ENCODE measurements at places on chromosomes 1 and 21.

DNA sequence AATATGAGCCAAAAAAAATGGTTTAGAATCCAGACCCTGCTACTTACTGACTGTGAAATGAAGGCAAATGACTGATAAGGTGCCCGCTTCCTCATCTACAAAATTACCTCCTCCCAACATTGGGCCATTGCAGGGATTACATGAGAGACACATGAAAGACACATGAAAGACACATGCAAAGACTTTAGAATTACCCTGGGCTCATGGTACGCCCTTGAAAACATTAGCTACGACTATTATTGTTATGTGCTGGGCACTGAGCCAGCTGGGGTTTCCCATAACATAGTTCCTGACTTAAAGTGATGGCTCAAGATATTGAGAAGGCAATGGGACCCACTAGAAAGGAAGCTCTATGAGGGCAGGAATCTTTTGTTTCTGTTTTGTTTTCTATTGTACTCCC is 43.7 kb upstream of the KANK4 start:
- DNase-seq, result no peak

DNA sequence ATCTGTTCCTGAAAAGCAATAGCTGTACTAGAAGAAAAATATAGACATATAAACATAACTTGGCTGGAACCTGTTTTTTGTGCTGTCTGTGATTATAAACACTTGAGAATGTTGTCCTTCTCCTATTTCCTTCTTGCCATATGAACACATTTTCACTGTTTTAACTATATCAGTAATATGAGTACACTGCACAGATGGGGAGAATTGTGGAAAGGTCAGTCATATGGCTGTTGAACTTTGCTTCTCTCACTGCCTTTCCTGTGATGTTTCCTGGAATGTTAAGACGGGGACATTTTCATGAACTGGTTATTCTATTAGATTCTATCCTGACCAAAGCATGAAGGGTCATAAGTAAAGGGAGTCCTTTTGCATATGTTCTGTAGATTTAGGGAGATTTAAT is 24.9 kb downstream of the HMCN1 start:
- no peak for DNase-seq

GRCh38 chr1:215064327-215064726 is 18.2 kb upstream of the KCNK2 start:
- no peak for DNase-seq

DNA sequence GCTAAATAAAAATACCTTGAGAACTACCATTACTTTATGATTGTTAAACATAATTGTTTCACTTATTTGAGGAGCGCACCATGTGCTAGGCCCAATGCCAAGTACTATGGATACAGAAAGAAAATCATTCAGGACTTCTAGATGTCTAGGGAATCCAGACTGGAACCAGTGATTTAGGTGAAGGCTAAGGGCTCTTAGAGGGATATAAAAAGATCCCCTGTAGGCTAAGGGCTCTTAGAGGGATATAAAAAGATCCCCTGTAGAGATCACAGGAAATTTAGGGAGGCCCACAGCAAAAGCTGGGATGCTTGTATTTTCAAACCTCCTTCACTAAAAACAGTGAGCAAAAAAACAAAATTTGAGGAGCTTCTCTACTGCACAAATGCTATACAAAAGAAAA is 6.7 kb downstream of the TOR1AIP2 start:
- no peak for DNase-seq

DNA sequence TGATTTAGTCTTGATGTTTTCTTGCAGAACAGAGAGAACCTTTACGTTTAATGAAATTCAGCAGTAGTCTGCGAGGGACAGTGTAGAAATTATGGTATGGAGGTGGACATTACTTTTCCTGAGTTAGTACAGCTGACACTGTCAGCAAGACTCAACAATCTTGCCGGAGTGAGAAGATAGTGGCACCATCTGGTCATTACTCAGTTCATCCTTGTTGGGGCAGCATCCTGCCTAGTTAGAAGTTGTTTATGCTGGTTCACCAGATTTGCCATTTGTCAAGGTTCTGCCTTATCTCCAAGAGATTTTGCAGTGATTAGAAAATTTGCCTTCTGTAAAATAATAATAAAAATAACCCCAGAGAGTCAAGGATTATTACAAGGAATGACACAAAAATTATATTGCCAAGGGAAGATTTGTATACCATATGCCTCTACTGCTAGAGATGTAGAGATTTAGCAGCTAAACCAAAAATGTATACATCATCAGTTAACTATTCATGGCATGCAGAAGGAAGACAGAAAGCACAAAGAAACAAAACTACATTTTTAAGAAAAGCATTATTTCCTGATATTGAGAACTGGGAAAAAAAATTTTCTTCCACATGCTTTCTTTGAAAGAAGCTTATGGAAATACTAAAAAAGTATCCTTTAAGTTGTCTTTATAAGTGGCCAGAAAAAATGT is 1967.4 kb downstream of the NCAM2 start:
- no peak for DNase-seq

DNA sequence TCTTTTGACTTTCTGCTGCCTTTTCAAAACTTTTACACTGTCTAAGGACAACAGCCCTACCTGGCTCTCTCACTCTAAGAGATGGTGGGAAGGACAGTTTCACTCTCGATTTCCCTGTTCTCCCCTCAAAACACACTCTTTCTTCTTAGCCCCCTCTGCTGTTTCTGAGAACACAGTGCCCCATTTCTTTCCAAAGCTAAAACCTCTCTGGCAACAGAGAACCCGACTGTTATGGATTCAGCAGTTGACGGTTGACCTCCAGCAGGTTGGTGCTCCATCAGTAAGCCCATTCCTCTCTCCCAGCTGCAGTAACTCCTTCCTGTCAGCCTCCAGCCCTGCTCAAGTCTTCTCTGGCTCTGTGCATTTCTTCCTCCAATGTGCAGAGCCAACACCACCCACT is 88.2 kb upstream of the ABCD3 start:
- DNase-seq, result peak; percentile 70

DNA sequence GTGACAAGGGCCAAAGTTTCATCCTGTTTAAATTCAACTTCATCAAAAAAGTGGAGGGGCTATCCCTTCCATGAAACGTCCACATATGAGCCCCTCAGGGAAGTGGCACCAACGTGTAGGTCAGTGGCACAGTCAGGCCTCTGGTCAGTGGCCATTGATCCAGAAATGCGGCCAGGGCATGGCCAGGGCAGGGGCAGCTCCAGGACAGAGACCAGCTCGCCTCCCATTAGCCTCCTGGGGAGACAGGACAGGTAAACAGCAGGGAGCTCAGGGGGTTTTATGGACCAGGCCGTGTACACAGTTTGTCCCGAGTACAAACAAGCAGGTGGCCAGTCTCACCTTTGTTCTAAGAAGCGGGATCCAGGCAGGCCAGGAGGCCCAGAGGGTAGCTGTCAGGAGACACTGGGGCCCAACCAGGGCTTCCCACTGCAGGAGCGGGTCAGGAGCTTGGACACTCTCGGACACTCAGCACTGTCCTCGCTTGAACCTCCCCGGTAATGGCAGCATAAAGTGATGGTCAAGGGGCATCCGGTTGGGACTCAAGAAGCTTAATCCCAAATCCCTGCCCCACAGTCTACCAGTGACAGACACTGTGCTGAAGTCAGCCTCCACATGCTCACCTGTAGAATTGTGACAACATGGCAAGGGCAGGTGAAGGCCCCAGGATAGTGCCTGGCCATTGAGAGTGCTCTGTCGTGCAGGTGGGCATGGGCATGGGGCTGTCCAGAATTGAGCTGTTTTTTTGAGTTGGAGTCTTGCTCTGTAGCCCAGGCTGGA is 144.1 kb upstream of the ERRFI1 start:
- DNase-seq, result no peak

- DNase-seq, result no peak
Observed at GRCh38 chr1:38076455-38076854, 29.9 kb upstream of the POU3F1 start.

GRCh38 chr1:53076721-53077598 is 14.9 kb downstream of the PODN start:
- DNase-seq, result no peak

- no peak for DNase-seq
Observed at GRCh38 chr21:37631319-37632117, 264.9 kb downstream of the DYRK1A start.

GRCh38 chr1:37197411-37197810 is 163.1 kb upstream of the GRIK3 start:
- no peak for DNase-seq

- no peak for DNase-seq
Observed at GRCh38 chr1:151159373-151159772, 2.9 kb downstream of the TNFAIP8L2 start.

DNA sequence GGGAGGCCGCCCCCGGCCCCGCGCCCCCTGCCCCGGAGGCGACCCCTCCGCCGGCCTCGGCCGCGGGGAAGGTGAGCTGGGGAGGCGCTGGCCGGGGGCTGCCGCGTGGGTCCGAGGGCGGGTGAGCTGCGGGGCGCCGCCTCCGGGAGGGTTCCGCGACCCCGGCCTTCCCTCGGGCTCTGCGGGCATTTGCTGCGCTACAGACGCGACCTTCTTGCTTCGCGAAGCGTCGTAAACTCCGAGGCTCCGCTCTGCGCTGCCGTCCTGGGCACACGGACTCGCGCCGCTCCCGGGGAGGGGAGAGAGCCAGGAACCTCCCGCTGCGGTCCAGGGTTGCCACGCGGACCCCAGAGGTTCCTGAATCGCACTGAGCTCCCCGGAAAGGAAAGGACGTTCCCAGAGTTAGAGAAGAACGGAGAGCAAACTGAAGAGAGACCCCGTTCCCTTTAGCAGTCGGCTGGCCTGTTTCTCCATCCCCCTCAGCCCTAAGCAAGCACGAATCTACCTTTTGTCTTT is 345 bp downstream of the SLX9 start:
- DNase-seq, result peak; percentile 24

DNA sequence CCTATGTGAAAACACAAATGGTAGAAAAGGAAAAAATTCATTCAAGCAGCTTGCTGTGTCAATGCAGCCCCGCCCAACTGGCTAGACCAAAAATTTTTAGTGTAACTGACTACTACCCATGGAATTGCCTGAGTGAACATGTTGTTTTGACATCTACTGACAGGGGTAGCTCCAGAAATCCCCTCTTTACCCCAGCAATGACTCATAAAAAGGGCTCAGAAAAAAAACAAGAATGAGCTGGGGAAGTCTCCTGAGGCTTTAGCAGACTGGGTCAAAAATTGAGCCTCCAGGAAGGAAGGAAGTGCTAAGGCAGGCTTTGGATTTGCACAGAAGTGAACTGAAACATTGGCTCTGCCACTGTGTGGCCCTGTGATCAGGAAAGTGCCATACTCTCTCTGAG is 24.4 kb upstream of the FGGY start:
- DNase-seq, result peak; percentile 78

DNA sequence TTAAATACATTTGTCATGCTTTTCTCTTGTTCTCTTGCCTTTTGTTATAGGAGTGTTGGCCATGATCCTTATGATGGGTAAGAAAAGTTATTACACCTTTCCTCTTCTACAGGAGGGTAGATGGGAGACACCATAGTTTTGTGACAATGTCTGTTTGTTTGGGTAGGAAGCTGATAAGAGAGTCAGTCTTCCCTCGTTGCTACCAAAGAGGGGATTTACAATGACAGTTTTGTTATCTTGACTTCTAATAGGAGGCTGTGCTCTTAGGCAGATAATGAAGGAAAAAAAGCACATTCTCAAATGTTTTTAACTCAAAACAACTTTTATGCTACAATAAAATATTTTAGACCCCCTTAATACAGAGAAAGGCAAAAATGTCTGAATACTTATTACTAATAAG is 48.0 kb upstream of the WLS start:
- DNase-seq, result no peak

- DNase-seq, result peak; percentile 48
Observed at GRCh38 chr1:7136166-7136953, 351.1 kb downstream of the CAMTA1 start.

DNA sequence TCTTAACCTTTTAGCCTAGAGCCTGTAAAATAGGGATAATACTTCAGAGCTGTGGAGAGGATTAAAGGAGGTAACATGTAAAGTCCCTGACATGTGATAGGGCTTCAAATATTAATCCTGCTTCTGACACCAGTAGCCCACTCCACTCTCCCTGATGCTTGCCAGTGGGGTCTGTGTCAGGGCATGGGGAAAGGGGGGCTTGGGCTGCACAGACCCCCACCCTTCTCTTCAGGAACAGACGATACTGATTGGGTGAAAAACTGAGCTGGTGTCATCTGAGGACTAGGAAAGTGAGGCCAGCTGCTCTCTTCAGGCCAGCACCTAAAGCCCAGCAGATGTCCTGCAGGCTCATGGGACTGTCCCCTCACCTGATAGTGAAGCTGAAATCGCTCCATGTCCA is 27.0 kb upstream of the MEF2D start:
- no peak for DNase-seq

DNA sequence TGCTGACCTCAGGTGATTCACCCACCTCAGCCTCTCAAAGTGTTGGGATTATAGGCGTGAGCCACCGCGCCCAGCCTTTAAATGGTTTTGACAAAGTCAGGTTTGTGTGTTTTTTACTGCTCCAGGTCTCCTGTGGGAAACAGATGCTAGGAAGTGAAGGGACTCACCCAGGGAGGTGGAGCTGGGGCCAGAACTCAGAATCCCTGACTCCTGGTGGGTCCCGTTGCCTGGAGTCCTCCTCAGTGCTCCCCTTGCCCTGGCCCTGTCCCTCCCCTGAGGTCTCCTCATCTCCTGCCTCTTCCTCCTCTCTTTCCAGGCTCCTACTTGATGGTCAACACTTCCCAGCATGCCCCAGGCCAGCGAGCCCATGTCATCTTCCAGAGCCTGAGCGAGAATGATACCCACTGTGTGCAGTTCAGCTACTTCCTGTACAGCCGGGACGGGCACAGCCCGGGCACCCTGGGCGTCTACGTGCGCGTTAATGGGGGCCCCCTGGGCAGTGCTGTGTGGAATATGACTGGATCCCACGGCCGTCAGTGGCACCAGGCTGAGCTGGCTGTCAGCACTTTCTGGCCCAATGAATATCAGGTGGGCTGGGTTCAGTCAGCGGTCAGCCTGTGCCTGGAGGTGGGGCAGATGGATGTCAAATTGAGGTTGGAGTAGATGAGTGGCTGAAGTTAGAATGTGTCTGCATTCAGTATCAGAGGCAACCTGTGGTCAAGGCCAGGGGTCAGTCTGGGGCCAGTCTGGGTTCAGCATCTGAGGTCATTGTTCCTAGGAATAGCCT is 22.1 kb downstream of the PTPRU start:
- DNase-seq, result no peak

GRCh38 chr1:18540136-18540765 is 59.5 kb downstream of the KLHDC7A start:
- DNase-seq, result no peak

Measured in EL (cell line).